ENCODE measurements at places on chromosomes 2 and 18.

DNA sequence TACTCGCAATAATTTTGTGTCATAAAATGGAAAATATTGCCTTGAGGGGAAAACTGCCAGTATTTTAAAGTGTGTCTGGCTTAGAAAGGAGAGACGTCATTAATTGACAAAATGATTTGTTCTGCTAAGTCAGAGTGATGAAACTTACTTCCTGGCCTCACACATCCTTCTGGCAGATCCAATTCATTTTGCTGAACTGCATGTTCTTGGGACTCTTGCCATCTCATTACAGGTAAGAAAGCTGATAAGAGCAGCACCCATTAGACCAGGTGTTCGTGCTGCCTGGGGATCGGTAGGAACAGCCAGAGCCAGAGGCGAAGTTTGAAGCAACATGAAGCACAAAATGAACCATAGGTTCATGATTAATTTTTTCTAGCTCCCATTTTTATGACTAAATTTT lies 38.0 kb downstream of the KCNE4 start:
- DNase-seq: no peak

DNA sequence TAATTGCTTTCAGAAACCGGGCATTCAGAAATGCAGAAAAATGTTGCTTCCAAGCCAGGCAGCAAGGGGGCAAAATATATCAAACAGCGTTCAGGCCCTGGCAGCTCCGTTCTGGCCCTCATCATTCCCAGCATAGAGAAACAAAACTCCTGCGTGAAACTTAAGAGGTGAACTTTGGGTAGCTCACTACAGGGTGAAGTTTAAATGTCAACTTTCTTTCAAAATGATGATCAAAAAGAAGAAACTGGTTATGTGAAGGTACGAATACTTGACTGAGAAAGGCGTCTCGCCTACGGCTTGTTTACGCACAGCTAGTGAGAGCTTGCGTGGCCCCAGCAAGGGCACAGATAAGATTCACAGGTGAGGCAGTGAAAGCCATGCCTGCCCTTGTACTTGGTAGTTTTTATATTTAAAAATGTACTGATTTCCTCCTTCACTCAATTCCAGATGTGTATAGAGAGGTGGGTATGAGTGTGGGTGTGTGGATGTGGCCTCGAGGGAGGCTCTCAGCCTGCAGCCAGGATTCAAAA lies 127.5 kb downstream of the NFATC1 start:
- DNase-seq: no peak

GRCh38 chr2:15648593-15649525 lies 57.2 kb downstream of the DDX1 start:
- no peak for DNase-seq

DNA sequence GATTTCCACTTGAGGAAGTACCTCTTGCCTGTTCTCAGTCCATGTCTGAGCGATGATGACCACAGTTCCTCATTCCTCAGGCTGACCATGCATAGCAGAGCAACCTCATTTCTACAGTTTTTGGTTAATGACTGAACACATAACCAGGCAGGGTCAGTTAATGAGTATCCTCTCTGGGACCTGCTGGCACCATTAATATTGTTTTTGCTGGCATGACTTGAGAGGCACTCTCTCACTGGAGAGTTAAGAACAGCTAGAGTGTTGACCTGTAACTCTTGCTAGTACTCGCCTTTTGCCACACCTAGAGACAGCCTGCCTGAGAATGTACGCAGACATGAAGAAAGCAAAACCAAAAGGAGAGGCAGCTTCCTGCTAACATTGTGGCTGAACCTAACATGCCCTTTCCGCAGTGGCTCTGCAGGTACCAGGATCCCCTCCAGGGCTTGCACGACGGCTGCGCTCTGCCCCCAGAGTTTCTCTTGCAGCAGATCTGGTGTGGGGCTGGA lies 23.9 kb downstream of the PECR start:
- DNase-seq: no peak

DNA sequence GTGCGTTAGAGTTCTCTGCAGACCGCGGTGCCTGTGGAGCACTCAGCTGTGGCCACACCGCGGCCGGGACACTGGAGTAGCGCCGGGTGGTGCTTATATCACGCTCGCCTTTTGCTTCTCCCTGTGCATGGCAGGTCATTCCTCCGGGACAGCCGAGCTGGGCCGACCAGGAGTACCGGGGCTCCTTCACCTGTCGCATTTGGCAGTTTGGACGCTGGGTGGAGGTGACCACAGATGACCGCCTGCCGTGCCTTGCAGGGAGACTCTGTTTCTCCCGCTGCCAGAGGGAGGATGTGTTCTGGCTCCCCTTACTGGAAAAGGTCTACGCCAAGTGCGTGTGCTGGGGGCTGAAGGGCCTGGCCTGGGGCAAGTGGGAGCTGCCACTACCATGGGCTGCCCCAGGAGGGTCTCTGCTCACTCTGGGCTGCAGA lies 4.2 kb downstream of the CAPN10 start:
- DNase-seq: no peak

DNA sequence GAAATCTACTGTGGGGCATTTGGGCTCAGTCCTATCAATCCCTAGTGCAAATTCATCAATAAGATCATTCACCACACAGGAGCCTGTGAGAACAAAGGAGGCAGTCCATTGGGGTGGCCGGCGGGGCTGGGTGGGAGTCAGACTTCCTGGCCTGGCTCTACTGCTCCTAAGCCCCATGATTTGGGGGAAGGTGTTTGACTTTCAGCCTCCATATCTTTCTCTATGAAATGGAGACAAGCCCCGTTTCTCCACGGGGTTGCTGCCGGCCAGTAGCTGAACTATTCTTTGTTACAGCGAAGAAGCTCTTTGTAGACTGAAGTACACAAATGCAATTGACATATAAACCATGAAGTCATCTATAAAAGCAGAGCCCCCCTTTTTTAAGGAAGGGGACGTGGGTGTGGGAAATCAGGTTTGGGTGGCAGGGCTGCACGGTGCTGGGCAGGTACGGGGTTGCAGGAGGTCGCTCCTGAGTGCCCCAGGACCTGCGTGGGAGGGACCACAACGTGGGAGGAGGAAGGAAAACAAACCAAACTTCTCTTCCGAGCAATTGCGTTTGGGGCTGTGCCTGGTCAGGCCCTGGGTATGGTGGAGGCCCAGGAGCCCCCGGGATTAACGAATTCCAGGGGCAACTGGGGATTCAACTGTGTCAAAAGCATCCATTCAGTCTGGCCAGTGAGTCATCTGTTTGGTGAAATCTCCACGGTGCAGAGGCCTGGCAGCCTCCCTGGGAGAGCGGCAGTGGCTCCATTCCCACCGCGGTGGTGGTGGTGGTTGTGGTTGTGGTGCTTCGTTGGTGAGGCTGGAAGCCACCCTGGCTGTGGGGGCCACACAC lies 18.2 kb downstream of the FBLN7 start:
- no peak for DNase-seq

DNA sequence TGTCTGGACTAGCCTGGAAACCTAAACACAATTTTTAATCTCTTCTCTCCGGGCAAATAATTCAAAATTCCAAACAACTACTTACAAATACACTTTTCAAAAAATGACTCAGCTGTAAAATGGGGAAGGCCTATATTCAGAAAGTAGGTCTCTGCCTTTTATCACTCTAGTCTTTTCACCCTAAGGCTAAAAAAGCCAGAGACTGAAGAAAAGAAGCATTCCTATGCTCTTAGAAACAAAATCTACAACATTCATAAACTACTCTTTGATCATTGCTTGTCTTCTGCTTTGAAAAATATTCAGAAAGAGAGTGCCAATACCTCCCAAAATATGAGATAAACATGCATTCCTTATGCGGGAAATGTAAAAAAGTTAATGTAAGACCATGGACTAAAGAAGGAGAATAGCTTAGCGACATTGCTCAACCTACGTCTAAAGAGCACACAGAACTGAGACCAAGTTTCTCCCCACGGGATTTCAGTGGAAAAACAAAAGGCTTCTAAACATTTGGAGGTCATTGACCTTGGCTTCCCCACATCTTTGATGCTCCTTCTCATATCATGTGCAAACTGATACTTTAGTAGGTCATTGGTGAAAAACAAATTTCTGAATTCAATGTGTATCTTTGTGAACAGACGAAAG lies 74.4 kb upstream of the EPB41L3 start:
- DNase-seq: no peak

Measured in NCI-H187 (cell line).